Pons (tissue), 1 donor: ENCODE measurements at places on chromosomes 5 and 9.

DNA sequence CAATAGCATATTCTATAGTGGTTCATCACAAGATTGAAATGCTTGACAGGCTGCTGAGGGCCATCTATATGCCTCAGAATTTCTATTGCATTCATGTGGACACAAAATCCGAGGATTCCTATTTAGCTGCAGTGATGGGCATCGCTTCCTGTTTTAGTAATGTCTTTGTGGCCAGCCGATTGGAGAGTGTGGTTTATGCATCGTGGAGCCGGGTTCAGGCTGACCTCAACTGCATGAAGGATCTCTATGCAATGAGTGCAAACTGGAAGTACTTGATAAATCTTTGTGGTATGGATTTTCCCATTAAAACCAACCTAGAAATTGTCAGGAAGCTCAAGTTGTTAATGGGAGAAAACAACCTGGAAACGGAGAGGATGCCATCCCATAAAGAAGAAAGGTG lies 43.8 kb downstream of the GCNT1 start:
- no peak for DNase-seq

- no peak for DNase-seq
Measured at GRCh38 chr5:146026307-146027010, 78.9 kb downstream of the PLAC8L1 start.

DNA sequence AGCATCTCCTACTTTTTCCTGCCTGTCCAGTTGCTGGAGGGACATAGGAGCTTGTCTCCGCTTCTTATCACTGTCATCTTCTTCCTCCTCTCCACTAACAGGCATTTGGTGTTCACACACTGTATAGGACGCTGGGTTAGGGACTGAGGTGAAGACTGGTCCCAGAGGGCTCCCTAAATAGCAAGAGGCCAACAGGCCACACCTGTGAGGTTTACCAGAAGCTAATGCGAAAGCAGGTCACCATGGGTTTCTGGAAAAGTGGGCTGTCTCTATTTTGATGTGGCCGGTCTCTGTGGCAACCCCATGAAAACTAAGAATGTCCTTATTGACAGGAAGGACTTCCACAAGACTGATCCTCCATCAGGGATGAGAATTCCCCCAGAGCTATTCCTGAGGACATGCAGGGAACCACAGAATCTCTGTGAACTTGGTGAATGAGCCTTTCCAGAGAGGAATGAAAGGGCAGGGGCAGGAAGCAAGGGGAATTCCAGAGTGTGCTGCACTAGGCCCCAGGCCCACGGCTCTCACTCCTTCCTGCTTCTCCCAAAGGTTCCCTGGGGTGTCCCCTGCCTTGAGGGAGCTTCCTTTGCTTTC lies 61.7 kb downstream of the DAP start:
- no peak for DNase-seq

- no peak for DNase-seq
Measured at GRCh38 chr9:135850737-135851136, 56.6 kb downstream of the CAMSAP1 start.

- DNase-seq = no peak
Measured at GRCh38 chr5:23994581-23995370, 487.4 kb downstream of the PRDM9 start.

DNA sequence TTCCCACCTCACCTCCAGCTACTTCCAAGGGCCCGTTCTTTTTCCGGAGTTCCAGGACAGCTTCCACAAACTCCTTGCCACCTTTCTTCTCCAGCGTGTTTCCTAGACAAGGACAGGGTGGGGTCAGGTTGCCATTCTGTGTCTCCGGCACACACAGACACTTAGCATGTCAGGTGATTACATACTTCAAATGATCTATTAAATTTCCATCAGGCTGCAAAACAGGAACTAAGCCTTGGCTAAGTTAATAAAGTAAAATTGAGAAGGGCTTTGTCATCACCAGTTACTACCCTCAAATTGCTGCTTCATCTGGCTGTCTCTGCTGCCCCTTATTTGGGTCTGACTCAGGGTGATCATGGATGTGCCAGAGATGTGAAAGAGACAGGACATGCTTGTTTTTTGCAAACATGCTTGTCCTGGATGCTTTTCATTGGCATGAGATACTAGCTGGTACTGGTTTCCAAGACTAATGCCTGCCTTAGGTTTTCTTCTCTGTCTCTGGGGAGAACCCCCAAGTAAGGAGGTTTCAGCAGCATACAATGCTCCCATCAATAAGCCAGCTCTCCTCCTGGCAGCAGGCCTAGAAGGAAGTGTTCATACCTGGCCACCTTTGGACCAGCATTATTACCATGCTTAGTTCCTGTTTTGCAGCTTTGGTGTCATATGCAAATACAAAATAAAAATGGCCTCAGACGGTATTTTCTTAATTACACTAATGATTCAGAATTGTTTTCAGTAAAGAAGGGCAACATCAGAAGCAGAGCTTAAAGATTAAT lies 52.9 kb downstream of the MACROH2A1 start:
- DNase-seq = no peak

GRCh38 chr9:104927216-104927911 lies 591 bp downstream of the ABCA1 start:
- peak; percentile 27 for DNase-seq

DNA sequence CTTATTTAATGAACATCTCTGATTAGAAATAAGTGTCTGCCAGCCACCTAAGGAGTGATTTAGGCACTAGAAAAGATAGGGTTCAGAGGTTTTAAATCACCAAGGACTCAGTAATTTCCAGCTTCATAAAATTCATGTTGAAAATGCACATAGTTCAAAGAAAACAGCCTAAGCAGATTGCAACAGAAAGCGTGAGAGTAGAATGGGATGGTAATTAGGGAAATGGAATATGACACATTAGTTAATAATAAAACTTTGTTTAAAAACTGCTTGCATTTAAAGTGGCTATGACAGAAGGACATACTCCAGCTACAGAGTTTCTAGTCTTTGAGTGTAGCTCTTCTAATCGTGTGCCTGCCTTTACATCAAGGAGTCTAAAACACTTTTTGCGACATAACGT lies 490.8 kb downstream of the TLE4 start:
- no peak for DNase-seq

DNA sequence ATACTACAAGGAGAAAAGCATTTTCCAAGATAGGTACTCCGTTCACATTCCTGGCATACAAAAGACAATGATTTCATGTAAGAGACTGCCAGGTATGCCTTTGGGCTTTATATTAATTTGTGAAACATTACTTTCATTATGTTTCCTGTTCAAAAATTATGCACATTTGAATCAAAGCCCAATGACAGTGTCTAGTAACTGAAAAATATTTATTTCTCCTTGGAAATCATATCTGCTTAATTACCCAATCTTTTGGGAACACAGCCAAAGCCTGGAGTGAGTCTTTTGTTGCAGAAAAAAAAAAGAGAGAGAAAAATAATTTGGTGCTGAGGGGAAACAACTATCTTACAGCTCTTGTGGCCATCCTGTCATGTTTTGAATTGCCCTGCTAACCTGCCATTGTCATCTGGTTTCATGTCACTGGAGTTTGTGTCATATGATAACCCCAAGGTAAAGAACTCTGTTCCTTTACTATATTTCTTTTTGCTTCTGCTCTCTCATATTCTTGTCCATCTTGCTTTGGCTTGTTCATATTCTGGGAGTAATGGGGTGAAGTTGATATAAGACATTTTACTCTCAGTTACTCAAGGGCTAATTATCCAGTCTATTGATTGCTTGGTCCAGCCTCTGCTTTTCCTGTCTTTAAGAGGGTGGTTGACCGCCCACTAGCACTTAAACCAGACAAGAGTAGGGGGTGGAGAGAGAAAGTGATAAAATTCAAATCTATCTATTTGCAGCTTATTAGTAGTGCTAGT lies 238.3 kb upstream of the NUDT12 start:
- DNase-seq = no peak

- no peak for DNase-seq
Measured at GRCh38 chr5:138573949-138574670, 1.1 kb downstream of the HSPA9 start.

GRCh38 chr5:139684350-139684880 lies 36.3 kb downstream of the CXXC5 start:
- DNase-seq = no peak

DNA sequence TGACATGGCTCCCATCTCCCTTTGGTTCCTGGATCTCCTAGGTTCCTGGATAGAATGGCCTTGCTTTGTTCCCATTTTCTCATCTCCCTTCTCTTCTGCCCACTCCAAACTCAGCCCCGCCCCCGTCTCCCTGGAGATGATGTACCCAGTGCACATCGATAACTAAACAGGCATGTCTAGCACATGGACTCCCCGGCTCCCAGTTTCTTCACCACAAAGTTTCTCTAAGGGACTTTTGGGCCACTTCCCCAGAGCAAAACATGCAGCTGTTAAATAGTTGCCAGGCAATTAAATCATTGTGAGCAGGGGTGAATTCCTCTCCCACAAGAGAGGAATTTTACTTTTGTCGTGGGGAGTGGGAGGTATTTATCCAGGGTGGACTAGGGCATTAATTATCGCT lies 259.0 kb downstream of the GADD45G start:
- DNase-seq = no peak

DNA sequence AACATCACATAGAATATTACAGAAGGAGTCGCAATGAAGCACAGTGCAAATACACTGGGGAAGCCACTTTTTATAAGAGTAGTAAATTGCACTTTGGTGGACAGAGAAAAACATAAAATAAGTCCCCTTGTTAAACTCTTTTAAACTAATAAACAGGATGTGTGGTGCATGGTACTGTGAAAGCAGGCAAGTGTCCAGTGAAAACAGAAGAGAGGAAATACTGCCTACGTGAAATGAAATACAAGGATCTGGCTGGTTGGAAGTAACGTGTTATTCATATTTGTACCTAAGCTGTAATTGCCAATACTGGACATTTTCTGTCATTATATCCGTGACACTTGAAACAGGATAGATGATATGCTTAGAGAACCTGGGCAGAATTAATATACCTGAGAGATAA lies 191.9 kb upstream of the SLC27A6 start:
- no peak for DNase-seq

DNA sequence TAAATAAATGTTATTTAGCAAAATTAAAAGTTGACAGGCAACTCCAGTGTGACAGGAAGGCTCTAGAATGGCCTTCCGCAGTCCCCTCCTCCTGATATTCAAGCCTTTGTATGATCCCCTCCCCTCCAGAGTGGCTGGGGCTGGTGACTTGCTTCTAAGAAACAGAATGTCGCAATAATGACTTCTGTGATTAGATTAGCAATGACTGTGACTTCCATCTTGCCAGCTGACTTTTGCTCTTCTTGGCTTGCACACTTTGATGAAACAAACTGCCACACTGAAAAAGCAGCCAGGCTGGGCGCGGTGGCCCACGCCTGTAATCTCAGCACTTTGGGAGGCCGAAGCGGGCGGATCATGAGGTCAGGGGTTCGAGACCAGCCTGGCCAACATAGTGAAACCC lies 106.5 kb upstream of the LARP1 start:
- DNase-seq = no peak

DNA sequence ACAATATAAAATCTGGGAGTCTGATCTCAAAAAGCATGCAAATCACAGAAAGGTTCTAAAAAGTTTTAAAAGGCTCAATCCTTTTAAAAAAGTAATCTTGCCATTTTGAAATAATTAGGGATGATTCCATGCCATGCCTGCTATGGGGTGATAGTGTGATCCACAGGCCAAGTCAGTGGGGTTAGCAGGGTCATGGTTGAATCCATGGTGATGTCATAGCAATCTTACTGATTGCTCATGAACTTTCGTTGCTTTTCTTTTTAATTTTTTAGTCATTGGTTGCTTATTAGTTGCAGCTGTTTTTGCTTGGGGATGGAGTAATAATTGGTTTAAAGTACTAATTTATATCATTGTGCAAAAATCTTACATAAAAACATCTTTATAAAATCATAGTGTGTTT lies 485.0 kb downstream of the ENC1 start:
- no peak for DNase-seq

DNA sequence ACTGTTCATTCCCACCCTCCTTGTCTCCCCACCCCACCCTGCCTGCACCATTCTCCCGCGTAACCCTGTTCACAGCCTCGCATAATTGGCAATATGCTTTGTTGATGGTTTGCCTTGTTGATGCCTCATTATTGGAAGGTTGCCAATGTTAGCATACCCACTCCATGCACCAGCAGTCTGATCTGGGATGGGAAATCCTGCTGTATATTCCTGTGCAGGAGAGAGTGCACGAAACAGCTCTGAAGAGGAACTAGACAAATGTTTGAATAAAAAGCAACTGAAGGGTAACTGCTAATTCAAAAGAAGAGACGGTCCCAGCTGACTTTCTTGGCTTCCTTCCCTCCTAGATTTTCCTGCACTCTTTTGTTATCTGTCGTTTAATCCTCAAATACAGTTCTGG lies 271.7 kb upstream of the TLE4 start:
- DNase-seq = no peak

DNA sequence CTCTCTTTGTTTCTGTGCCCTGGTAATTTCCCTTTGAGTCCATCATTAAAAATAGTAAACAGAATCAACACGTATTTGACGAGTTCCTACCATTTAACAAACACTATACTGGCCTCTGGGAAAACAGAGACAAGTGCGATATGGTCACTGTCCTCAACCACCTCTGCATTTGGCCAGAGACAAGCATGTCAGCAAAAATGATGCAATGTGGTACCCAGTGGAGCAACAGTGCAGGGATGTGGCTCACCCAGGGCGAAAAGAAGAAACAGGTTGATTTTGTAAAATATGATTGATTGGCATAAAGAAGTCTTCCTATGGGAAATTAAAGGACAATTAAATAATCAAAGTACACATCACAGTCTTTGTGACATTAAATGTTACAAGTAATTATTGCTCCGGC lies 99.1 kb downstream of the CFAP90 start:
- no peak for DNase-seq

DNA sequence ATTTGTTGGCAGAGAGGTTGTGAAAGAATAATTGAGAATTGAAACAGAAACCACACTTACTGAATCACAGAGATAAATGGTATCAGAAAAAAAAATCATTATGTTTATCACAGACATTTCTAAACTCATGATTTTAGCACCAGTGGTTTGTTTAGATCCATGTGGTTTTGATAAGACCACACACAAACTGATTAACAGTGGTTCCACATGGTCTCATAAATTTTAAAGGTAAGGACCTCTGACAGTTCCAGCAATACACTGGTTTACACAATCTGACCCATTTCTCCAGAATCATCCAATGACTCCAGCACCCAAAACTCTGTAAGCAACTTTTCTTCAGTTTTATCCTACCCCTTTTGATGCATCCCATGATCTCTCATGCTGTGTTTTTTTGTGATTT lies 261.2 kb downstream of the ANXA1 start:
- no peak for DNase-seq

DNA sequence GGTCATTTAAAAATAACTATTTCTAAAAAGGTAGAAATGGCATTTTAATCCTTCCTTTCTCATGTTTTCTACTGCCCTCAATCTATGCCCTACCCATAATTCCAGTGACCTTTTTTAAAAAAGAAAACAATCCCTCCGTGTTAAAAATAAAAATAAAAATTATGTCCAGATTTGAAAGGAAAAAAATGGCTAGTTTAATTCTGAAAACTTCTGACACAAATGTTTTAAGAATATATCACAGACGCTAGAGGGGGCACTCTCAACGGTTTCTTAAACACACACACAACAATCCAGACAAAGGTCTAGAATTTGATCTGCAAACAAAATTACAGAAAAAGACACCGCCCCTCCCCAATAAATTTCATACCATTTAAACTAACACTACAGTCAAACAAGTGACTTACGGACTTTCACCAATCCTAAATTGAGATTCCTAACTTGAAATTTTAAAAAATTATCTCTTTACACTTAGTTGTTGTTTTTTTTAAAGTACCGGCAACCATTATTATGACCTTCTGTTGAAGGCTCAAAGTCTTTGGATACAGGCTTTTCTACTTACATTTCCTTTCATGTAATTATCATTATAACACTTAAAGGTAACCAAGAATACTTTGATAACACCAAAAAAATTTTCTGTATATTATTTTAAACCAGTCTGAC lies 38.2 kb downstream of the CLINT1 start:
- peak; percentile 34 for DNase-seq
